ENCODE measurements at places on chromosomes 3 and 15.

- DNase-seq: no peak
Measured at GRCh38 chr3:181403876-181404660, 307.7 kb upstream of the SOX2 start.

DNA sequence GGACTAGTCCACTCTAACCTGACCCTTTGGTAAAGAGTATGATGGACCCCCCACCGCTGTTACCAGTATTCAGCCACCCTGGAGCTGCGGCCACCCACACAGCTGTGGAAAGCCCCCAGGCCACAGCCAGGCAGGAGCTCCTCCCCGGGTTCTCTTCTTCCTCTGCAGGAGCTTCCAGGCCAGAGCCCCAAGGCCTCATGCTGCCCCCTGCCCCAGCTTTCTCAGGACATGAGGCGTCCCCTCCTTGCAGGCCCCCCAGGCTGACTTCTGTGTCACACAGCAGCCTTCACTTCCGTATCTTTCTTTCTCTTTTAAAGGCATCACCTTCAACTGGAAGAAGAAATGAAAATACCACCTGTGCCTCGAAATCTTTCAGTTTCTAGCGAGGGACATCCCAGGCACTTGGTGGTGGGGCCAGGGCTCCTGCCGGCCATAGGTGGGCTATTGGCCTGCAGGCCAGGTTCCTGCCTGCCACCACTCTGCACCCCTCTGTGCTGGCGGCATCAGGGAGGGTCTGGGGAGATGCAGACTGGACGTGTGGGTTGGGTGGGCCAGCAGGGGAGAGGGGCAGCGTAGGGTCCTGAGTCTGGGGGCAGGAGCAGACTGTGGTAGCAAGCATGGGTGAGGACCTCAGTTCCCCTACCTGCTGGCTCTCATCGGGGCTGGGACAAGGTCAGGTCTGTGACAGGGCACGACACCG is 19.9 kb downstream of the KLF13 start:
- DNase-seq: no peak

GRCh38 chr15:65318870-65319356 is 14.4 kb downstream of the RNU5B-1 start:
- DNase-seq: peak; percentile 26

DNA sequence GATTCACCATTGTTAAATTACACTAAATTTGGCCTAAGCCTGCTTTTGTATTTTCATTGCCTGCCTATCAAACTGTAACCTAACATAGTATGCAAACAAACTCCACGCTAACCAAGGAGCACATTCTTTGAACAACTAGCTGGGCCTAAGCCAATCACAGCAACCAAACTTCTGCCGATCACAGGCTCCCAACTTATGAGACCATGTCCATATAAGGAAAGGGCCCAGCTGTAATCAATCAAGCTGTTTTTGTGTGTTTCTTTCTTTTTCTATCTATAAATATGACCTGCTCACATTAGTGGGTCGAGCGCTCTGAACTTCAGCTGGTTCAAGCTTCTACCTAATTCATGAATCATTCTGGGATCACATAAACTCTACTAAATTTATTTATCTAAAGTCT is 473.6 kb downstream of the SI start:
- no peak for DNase-seq
